ENCODE measurements at places on chromosomes 6 and 20. TPM values are rescaled to one million over a fixed set of nuclear protein-coding genes. Genes with fewer than 3 reads are reported as not detected.

DNA sequence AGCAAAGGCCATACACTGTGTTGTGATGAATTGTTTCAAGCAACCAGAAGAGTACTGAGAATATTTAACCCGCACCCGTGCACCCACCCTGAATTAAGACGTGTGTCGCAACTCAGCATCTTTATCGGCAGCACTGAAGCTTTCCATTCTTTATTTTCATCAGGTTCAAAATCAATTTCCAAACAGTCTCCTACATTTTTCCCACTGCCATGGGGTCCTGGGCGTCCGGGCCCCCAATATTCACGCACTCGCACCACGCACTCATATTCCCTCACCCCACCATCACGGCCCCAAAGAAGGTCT, 1.8 kb downstream of the LTB start:
- DNase-seq = no peak

- no peak for DNase-seq
These were observed 35.5 kb downstream of the HEBP2 start for GRCh38 chr6:138439546-138439945.

DNA sequence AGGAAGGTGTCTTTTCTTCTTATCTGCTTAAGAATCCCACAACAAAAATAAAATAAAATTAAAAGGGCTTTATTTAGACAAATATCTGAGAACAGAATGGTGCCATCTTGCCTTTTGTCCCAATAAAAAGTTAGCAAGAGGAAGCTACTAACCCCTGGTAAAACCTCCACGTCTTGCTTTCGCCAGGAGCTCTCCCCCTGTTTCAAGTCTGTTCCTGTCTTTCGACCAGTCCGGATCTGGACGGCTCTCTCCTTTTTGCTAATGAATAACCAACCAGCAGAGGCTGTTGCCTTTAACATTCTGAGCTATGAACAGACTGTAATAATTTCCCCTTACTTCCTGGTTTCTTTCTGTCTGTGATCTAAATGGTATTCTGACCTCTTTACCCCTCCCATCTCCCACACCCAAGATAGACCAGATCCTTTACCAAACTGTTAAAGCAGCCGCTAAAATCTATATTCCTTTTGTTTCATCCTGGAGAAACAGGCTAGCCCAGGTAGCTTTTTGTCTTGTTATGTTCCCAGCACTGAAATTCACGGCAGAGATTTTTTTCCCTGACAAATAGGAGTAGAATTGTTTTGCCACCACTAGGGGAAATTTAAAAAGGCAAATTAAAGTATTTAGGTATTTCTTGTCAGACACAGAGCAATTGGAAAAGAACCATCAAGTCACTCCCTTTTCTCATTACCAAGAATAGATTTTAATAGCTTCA, at the start of gene FRK:
FRK (minus strand) TSS at position 320 of the 712 bp plus-strand sequence. CDS start 580 bp downstream, outside the sequence.
- peak; percentile 88 for DNase-seq

DNA sequence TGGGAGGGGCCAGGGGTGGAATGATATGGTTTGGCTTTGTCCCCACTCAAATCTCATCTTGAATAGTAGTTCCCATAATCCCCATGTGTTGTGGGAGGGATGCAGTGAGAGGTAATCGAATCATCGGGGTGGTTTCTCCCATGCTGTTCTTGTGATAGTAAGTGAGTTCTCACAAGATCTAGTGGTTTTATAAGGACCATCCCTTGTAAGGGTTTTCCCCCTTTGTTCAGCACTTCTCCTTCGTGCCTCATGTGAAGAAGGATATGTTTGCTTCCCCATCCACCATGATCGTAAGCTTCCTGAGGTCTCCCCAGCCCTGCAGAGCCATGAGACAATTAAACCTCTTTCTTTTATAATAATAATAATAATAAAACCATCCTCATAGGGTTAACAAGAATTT, 88.8 kb upstream of the PRND start:
- DNase-seq = no peak

GRCh38 chr6:107103082-107103481, 12.2 kb downstream of the BEND3 start:
- DNase-seq = no peak

DNA sequence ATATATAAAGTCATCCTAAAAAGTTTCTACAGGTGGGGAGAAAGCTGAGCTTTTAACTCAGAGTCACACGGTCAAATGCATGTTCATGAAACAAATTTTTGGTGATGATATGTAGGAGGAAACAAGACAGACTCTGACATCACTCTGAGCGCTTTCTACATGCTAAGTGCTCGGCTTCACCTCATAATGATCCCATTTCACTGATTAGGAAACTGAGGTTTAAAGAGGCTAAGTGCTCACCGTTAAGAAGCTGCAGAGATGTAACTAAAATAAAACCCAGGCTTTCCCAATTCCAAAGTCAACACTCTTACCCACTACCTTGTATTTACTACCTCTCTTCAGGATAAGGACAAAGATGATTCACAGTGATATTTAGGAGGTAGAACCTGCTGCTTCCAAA, 4.7 kb downstream of the RMND1 start:
- no peak for DNase-seq

DNA sequence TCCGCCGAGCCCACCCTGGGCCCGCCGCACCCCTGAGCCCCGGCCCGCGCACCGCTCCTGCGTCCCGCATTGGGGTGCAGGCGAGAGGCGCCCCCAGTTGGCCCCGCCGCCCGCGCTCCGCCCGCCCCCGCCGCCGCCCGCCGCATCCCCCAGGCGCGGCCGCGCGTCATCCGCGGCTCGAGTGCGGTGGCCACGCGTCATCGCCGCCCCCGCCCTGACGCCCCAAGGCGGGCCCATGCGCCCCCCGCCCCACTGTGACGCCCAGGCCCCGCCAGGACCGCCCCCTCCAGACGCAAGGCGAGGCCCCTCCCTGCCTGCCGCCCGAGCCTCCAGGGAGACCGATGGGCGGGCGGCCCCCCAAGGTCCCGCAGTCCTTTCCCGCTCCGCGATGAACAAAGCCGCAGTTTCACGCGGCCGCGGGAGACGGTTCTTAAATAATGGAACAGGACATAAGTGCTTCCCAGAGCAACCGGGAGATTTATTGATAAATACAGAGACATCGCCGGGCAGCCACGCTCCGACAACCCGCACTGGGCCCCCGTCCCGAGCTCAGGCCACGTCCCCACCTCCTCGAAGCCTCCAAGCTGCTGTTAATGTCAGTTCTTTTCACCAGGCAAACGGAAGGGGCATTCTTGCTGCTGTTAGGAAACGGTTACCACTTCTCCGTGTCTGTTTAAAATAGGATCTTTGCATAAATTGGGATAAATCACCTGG, at the start of gene ANKRD60:
ANKRD60 (minus strand) TSS at position 170 of the 714 bp plus-strand sequence; CDS start at position 170, 0 bp downstream.
- no peak for DNase-seq

- no peak for DNase-seq
These were observed 86.4 kb downstream of the ATXN1 start for GRCh38 chr6:16674801-16675392.

- DNase-seq = no peak
These were observed 163.2 kb downstream of the PDE7B start for GRCh38 chr6:136014454-136015437.

Gene HLA-DQB2
- total RNA-seq = not detected

Gene SPATA25
- 7.1 TPM for total RNA-seq

Gene SPATA2
- 10.2 TPM for total RNA-seq
